LHCN-M2 (cell line): ENCODE measurements at places on chromosomes 16 and 17.

- no peak for DNase-seq
Observed at GRCh38 chr16:84407588-84408313, 39.4 kb downstream of the ATP2C2 start.

DNA sequence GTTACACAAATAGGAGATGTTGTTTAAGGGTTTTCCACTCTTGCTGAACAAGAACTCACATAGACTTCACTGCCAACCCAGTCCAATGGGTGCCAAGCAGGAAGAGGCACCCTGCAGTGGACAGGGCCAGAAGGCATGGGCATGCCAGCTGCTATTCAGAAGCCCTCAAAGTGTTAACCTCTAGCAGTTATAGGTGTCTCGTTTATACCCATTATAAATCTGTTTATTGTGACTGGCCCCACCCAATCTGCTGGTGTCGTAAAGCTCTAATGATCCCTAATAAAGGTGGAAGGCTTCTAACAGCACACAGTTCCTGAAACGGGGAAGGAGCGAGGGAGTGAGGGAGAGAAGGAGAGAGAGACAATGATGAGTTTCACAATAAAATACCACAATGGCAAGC, 23.9 kb downstream of the HNF1B start:
- no peak for DNase-seq

DNA sequence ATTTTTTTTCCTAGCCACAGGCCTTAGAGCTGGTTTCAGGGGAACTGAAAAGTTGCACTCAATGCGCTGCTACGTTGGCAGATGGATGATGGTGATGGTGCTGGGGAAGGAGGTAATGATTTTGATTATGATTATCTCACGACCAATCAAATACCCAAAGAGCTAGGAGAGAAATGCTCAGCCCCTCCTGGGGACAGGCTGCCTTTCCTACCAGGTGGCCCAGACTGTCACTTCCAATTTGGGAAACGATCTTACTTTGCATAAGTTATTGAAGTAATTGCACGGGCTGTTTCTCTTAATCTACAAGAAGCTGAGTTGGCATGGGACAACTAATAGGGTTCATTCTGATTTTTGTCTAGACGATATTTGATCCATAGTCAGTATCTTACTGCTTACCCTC, 379.7 kb upstream of the EEF2KMT start:
- no peak for DNase-seq

- no peak for DNase-seq
Observed at GRCh38 chr17:42640121-42640520, 19.0 kb upstream of the TUBG2 start.

DNA sequence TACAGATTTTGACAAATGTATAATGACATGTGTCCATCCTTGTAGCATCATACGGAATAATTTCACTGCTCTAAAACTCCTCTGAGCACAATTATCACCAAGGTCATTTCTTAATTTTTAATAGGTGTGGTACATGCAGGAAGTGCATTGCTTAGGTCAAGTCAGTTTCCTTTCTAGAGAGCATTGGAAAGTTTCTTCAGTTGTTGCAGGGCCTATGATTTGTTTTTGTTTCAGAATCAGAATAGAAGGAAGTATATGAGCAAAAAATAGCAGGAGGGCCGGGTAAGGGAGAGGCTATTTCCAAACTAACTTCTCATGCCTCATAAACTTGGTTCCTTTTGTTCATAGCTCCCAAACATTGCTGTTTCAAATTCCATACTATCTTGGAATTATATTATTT, 24.0 kb upstream of the SLFN5 start:
- DNase-seq = no peak

DNA sequence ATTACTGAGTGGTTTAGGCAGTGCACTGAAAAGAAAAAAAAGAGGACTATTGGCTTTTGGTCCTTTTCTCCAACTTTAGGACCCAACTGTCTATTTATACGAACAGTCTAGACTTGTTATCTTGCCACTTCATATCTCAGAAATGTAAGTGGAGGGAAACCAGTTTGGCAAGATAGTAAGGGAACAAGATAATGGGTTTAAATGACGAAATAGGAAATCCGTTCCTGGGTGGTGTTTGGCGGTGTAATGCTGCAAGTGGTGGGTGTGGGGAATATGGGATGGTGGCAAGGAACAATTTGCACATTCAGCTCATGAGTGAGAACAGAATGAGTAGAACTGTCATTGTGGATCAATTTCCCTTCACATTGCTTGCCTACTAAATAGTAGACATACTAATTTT, 44.7 kb downstream of the GRB7 start:
- no peak for DNase-seq

DNA sequence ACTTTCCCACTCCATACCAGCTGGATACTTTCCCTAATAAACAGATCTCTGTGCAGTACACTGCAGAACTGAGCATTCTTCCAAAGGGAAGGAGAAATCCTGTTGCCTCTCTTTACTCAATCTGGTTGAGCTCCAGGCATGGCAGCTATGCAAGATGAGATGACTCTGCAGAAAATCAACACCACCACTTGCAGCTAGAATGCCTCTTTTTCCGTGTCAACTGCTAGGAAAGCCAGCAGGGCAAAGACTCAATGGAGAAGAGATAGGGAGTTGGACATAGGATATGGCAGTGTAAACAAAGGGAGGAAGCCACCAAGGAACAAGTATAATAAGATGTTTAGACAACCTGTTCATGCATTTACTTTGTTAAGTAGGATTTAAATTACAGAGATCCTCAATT, 40.4 kb upstream of the CORO6 start:
- no peak for DNase-seq

- no peak for DNase-seq
Observed at GRCh38 chr17:48816438-48816773, 623 bp downstream of the TTLL6 start.

DNA sequence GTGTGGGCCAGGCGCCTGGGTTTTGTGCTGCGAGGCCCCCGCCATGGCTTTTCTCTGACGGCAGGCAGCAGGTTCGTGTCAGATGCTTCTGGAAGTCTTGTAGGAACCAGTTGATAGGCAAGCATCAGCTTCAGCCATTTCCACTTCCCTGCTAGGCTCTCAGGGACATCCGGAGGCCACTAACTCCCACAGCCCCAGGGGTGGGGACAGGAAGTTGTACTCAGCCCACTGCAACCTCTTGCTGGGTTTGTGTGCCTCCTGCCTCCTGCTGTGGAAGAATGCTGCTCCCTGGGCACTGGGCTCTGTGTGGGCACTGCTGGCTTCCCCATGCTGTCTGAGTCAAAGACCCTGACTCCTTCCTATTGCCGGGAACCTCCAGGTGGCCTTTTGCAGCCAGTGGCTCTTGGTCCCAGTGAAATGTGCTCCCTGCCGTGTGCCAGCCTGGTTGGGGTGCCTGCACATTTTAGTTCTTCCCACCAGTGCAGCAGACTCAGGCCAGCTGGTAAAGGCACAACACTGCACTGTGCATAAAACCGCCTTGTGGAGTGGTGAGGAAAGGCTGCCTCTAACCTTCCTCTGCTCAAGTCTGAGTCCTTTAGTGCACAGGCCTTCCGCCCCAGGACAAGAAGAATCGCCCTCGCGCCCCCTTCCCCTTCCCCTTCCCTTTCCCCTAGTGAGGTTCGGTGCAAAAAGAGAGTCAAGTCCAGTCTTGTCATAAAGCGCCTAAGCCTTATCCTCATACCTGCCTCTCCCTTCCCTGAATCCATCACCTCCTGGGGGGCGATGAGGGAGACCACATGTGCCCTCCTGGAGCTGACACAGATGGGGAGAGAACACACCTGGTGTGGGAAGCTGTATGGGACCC, 16.6 kb downstream of the LDHD start:
- no peak for DNase-seq

DNA sequence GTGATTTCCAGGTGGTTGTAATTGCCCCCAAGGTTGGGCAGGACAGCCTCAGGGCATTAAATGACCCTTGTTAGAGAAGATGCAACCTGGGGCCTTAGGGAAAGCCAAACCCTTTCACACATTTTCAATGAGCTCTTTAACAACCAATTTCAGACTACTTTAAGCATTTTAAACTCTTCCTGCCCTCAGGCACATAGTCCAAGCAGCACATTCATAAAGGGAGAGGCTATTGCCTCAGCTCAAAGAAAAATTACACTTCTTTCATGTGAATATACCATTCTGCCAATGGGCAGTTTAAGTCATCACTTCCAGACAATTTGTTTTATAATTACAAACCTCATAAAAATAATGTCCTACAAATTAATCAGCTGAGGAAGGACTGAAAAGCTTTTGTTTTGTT, 544.5 kb downstream of the NPIPA7 start:
- no peak for DNase-seq

- no peak for DNase-seq
Observed at GRCh38 chr16:16788004-16788403, 409.1 kb downstream of the NPIPA7 start.

- DNase-seq = no peak
Observed at GRCh38 chr16:57663917-57664661, 4.0 kb upstream of the ADGRG3 start.

- peak; percentile 63 for DNase-seq
Observed at GRCh38 chr17:7136266-7136877, 21.8 kb upstream of the ASGR2 start.

- DNase-seq = no peak
Observed at GRCh38 chr17:28541439-28541838, 11.0 kb downstream of the UNC119 start.

GRCh38 chr17:67435122-67435521, 58.0 kb downstream of the PITPNC1 start:
- DNase-seq = no peak
